ENCODE measurements at places on chromosomes 16 and 17.
A peak's percentile ranks its signal among the peaks of the same experiment; 100 is the strongest.

DNA sequence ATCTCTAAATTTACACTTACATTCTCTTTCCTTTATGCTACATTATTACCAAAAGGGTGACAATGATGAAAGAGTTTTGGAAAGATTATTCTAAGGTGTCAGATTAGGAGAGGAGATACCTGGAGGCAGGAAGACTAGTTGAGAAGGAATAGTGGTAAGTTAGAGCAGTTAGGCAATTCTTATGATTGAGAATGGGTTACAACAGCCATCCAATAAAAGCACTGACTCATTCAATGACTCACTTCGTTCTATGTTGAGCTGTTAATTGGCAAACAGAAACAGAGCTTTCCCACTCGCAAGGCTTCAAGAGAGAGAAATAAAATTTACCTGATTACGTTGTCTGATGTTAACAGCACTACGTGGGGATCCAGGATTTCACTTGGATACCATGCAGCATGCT is 5.8 kb downstream of the NUP88 start:
- DNase-seq = peak; percentile 85

- DNase-seq = no peak
These were observed 15.8 kb upstream of the BRD7 start for GRCh38 chr16:50384500-50385135.

DNA sequence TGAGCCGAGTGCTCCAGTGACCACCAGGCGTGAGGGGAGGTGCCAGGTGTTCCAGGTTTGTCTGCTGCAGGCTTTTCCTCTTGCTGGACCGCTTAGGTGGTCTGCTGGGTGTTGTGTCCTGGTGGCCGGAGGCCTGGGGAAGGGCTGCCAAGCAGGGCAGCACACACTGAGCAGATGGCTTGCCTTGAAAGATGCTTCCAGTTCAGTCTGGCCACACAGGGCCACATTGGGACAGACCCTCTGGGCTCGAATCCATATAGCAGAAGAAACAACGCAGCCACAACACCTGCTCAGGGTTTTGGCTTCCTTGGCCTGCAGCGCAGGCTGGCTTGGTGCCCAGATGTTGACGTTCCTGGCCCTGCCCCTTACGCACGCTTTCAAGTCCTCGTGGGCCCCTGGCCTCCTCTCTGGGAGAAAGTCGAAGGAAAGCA is 24.8 kb downstream of the GINS2 start:
- no peak for DNase-seq

DNA sequence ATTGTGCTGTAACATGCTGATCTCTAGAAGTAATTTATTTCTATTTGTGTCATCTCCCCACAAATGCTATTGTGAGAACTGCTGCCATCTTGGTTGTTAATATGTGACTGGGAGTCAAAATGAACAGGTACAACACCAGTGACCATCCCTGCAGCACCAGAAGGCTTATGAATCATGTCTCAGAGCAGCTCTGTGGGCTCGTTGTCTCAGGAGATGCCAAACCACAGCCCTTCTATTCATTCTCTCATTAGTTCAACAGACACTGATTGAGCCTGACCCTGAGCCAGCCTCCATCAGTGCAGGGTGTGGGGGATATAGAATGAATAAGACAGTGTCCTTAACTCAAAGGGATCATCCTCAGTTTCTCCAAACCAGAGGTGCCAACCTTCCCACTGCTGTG is 92.5 kb downstream of the UTP18 start:
- DNase-seq = no peak

DNA sequence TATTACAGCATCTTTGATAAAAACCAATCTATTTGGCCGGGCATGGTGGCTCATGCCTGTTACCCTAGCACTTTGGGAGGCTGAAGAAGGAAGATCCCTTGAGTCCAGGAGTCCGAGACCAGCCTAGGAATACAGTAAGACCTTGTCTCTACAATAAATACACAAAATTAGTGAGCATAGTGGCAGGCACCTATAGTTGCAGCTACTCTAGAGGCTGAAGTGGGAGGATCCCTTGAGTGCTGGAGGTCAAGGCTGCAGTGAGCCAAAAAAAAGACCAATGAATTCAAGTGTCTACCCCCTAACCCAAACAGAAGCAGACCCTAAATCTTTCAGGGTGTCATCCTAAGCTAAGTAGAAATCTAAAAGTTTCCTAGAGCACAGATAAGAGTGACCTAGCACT is 7.3 kb upstream of the MEIOC start:
- no peak for DNase-seq

GRCh38 chr17:48597778-48598631 is 4.4 kb upstream of the HOXB5 start:
- DNase-seq = peak; percentile 89

GRCh38 chr17:37608351-37609169 is 658 bp downstream of the SYNRG start:
- DNase-seq = peak; percentile 25

DNA sequence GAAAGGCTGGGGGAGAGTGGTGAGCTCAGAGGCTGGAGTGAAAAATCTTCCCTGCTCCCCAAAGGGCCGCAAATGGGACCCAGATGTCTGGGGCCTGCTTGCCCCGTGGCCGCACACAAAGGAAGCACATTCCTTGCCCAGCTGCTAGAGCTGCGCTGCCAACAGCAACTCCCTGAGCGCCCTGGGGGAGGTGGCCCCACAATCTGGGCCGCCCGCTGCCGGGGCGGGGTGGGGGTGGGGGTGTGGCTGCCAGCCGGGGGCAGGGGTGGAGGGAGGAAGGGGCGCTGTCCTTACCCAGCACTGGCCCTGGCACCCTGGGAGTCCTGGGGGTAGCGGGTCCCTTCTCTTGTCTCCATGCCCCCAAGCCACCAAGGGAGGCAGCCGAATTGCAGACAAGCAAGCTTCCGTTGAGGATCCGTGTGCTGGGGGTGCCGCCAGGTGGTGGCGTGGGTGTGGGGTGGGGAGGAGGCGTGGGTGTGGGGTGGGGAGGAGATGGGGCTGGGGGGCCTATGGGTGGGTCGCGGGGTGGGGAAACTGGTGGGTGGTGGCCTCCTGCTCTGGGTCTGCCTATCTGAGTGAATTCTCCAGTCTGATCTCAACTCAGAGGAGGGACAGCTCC is 48.4 kb upstream of the PABPN1L start:
- no peak for DNase-seq

DNA sequence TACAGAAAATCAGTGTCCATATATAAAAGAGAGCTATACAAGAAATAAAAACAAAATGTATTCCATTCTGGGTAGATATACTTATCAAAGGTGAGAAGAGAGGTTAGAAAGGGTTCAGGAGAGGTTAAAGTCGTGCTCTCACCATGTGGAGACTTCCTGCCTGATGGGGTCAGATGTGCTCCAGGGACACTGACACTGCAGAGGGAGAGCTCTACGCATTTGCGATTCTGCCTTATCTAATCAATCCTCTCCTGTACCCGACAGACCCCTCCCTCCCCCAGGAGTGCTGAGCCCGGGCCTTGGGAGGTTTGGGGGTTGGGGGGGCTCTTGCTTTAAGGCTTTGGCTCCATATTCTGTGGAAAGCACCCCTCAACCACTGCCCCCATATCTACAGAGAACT is 16.6 kb upstream of the SLC5A11 start:
- no peak for DNase-seq

GRCh38 chr16:86736502-86736901 is 158.2 kb downstream of the FOXL1 start:
- no peak for DNase-seq

GRCh38 chr16:85245307-85246172 is 133.3 kb upstream of the CIBAR2 start:
- peak; percentile 72 for DNase-seq

DNA sequence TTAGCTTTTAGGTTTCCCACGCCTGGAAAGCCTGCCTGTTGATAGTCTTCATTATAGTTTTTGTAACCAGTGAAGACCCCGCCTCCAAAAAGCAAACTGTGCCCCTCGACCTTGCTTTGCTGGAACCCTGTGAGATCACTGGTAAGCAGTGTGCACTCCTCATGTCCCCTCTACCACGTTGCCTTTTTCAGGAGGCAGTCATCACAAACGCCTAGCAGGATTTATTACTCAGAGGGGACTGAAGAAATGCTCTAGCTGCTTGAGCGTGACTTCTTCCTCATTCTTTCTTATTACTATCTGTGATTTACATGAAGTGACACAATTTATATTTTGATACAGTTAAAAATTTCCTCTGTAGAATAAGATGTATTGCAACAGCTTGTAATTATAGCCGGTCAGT is 6.5 kb upstream of the KRTAP3-1 start:
- DNase-seq = no peak

GRCh38 chr17:28889996-28890395 is 7.5 kb downstream of the FLOT2 start:
- DNase-seq = no peak

DNA sequence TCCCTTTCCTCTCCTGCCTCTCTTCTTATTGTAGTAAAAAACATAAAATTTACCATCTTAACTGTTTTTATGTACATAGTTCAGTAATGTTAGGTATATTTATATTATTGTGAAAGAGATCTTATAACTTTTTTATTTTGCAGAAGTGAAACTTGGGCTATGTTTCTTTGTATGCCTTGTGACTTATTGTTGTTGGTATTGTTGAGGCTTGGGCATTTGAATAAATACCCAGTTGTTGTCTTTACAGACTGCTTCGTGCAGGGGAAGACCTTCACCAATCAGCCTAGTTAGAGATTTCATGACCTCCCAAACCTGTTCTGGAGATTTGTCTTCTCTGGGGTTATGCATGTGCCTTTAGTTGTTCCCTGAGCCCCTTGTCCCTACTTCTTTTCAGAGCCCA is 31.9 kb downstream of the REXO5 start:
- DNase-seq = no peak

DNA sequence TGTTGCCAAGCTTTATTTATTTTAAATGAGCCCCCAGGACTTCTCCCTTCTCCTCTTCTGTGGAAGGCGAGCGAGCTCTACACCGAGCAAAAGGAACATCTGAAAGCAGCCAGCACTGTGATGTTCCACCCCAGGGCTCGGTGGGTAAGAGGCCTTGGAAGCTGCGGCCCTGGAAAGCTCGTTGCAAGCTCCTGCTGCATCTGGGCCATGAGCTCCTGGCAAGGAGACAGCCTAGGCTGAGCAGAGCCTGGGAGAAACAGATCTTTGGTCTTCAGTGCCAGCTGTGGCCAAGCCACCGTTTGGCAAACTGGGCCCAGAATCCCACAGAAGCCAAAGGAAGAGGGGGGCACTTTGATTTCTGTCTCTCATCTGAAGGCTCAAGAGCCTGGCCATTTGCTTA is 114.1 kb downstream of the ENGASE start:
- DNase-seq = no peak

DNA sequence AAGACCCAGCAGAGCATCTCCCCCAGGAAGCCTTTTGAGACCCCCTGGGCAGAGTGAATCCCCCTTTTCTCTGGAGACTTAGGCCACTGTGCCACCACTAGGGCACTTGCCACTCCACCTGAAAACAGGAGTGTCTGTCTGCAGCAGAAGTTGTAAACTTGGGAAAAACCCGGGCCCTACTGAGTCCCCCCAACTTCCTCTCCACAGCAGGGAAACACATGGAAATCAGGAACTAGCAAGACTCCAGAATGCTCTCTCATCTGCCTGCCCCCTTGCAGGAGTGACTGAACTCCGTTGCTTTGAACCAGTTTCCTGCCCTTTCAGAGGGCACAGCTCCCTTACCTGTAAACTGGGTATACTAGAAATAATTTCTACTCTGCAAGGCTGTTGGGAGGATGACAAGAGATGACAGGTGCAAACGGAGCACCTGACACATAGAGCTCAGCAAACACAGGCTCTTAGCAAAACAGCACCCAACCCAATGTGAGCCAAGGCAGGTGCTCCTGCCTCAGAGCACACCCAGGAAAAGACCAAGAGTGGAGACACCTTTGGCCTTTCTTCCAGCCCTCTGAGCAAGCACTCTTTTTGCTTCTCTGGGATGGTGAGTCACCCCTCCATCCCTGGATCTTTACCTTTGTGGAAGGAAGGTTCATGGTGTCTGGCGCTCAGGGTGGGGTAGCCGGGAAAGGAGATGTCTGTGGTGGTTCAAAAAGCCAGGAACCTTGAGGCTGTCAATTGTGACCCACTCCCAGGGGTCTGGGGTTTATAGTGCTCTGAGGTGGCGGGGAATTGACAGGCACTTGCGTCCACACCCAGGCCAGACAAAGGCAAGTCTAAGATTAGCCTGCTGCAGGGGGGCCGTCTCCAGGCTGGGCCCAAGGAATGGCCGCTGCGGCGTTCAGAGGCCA is at the start of gene HCRT:
TSS of gene HCRT (minus strand) at position 740 of the 908 bp plus-strand sequence. CDS start at position 653, 87 bp downstream.
- DNase-seq = no peak

- DNase-seq = no peak
These were observed 19.0 kb downstream of the EMP2 start for GRCh38 chr16:10561425-10561824.

- peak; percentile 15 for DNase-seq
These were observed 96.6 kb downstream of the MRM1 start for GRCh38 chr17:36697903-36698530.

GRCh38 chr17:7927596-7927995 is 2.1 kb downstream of the KCNAB3 start:
- DNase-seq = peak; percentile 58

- no peak for DNase-seq
These were observed 6.4 kb upstream of the CACNG4 start for GRCh38 chr17:66957951-66958579.

DNA sequence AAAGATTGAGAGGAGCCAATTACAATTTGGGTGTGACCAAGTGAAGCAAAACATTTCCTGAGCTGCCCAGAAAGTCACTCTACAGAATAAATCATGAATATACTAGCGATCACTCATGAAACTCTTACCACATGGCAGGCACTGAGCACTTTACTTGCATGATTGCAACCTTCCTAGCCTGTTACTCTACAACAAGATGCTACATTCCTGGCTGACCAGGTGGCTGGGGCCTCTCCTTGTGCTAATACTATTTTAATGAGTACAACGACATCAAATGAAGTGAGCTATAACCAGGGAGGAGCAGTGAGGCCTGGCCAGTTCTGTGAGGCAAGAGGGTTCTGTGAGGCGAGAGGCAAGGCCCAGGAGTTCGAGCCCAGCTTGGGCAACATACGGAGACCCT is 75.2 kb downstream of the CPPED1 start:
- no peak for DNase-seq

- no peak for DNase-seq
These were observed 428.4 kb downstream of the MAF start for GRCh38 chr16:79171931-79172705.

GRCh38 chr16:75322740-75323139 is 71.3 kb upstream of the BCAR1 start:
- DNase-seq = peak; percentile 58

- no peak for DNase-seq
These were observed 9.7 kb downstream of the ZG16B start for GRCh38 chr16:2839650-2840450.

- DNase-seq = no peak
These were observed 21.4 kb upstream of the CHMP6 start for GRCh38 chr17:80970044-80970761.

GRCh38 chr17:68200689-68201417 is 47.0 kb upstream of the AMZ2 start:
- peak; percentile 47 for DNase-seq

All from amniotic epithelial cell (primary cell).